ENCODE measurements at places on chromosomes 7 and 10. TPM values are rescaled to one million over a fixed set of nuclear protein-coding genes. Genes with fewer than 3 reads are reported as not detected.

Gene WDR86
- 0.33 TPM for total RNA-seq

Gene FAM241B
- 5.6 TPM for total RNA-seq

Gene SOSTDC1
- total RNA-seq = not detected

Gene NAT16
- not detected for total RNA-seq

Gene SH2D4B
- total RNA-seq = not detected

Gene FXYD4
- not detected for total RNA-seq

DNA sequence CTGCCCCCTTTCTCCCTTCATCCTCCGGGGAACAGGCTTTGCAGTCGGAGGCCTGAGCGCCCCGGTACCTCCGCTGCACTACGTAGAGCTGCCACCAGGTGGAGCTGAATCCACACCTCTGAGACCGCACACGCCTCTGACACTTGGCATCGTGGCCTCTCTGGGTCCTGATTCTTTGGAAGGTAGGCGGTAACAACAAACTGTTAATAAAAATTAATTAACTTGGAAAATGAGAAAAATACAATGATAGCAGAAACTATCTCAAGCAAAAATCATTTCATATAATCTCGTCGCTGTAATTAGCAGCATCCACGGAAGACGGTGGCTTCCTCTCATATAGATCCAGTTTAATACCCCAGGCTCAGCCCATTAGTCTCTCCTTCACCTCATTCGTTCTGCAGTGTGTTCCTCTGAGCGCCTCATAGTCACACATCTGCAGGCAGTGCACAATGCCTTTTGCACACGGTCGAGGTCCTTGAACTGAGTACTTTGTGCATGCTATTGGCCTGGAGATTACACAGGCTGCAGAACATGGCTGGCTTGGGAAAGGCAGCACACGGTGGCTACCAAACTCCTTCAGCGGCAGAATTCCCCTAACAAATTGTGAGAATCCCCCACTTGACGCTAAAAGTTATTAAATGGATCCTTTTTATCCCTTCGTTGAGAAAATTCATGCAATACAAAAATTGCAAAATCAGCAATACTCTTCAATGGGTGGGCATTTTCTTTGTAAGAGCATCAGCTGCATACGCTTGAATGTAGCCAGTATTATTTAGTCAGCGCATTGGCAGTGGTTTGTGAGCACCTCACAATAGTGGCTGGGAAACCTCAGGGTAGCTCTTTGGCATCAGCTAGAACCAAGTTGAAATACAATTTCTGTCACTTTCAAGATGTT is 18.7 kb downstream of the OR9A2 start:
- peak; percentile 77 for DNase-seq

DNA sequence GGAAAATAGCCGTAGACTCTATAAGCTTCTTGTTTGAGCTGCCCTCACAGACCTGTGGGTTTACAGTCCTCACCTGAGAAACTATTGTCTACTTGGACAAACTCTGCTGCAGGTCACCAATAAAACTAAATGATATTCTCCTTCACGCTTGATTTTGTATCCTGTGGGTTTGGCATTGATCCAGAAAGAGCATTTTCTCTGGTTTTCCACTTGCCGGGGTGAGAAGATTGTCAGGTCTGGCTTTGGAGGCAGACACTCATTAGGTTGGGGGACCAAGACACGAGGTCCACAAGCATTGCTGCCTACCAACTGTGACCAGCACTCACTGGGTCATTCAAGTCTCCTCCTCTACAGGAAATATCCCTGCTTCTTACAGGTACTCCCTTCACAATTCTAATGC is 68.5 kb downstream of the CDC14C start:
- no peak for DNase-seq

- no peak for DNase-seq
Measured at GRCh38 chr7:24036033-24036412, 248.0 kb upstream of the NPY start.

- DNase-seq = no peak
Measured at GRCh38 chr10:70306886-70307520, 23.2 kb upstream of the NPFFR1 start.

- no peak for DNase-seq
Measured at GRCh38 chr10:30154126-30154525, 94.7 kb upstream of the JCAD start.

- DNase-seq = no peak
Measured at GRCh38 chr7:99624484-99624883, 7.7 kb downstream of the ZSCAN25 start.

DNA sequence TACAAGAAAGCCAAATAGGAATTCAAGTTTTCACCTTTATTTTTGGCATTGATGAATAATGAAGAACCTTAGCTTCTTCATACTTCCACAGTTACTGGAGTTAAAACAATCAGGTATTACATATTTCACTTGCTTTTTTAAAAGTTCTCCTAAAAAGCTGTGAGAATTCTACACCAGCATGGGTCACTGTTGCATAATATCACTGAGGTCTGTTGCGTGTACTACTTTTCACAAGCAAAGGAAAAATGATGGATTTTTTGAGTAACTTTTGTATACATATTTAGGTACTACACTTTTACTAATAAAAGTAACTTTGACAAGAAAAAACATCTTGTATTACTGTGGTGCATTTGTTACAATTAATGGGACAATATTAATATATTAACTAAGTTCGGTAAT is 15.2 kb downstream of the FAM24B start:
- DNase-seq = no peak

GRCh38 chr7:63054191-63054661 is 944.4 kb upstream of the ZNF722 start:
- DNase-seq = no peak

- no peak for DNase-seq
Measured at GRCh38 chr10:65358565-65358964, 1567.3 kb upstream of the LRRTM3 start.

- DNase-seq = no peak
Measured at GRCh38 chr10:1116696-1117280, 60.6 kb downstream of the WDR37 start.

DNA sequence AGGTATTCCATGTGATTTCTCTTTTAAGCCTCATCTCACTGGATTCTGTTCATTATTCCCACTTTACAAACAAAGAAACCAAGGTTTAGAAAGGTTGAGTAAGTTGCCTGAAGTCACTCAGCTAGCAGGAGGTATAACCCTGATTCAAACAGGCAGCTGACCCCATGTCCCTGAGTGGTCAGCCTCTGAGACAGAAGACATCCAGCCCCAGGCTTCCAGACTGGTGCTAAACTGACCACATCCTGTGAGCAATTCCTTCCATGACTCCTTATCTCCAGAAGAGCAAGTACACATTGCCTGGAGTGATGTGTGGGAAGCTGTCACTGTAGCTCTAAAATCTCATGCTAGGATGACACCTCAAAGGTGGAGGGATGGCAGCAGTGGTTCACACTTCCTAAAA is 3.7 kb downstream of the PLPP4 start:
- no peak for DNase-seq

GRCh38 chr10:91616137-91616536 is 16.7 kb downstream of the PPP1R3C start:
- DNase-seq = no peak

DNA sequence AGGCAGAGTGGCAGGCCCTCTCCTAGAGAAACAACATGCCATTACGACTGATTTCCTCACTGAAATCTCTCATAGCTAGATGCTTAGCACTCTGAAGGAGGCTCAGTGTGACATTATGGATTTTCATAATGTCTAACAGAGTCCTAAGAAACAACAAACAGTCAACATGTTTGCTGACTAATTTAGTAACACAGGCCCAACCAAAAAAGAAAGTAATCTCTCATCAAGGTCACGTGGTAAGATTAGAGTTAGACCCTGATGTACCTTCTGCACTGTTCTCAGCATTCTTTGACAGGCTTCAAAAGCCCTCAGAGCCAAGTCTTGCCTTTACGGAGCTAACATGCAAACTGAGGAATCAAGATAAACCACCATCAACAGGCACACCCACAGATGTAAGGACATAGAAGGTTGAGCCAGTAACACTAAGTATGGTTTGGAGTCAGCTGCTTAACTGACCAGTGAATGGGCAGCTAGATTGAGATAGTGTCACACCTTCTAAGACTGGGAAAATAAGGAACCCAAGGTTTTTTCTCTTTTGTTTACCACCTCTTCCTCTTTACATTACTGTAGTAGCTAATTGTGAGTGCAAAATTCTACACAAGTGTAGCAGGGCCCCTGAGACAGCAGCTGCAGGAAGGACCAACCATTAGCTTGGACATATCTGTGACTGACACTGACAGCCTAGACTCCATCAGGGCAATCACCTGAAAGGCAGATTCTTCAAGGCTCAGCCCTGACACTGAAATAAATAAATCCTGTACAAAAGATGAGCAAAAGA is 15.3 kb upstream of the KCNIP2 start:
- DNase-seq = no peak

GRCh38 chr7:12619461-12620069 is 49.0 kb downstream of the SCIN start:
- no peak for DNase-seq

GRCh38 chr10:124909563-124909962 is 32.4 kb upstream of the ZRANB1 start:
- no peak for DNase-seq

DNA sequence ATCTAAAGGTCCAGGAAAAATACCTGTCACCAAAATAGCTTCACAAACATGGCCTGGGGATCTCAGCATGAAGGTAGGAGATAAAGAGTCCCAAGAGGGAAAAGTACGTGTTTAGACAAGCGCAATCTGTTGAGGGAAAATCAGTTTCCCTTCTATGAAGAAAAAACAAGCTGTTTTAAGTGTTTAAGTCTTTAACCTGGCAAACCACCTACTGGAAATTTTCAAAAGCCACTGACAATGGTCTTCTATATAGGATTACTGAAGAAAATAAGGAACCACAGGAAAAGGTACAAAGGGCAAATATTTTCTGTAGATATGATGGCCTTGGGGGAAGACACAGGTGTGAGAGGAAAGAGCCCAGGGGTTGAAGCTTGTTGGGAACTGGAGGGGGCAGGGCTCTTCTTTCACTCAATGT is 21.2 kb downstream of the ALDH18A1 start:
- no peak for DNase-seq

- DNase-seq = no peak
Measured at GRCh38 chr7:82358009-82358578, 85.5 kb downstream of the CACNA2D1 start.

- no peak for DNase-seq
Measured at GRCh38 chr10:73086816-73087215, 9.8 kb downstream of the P4HA1 start.

GRCh38 chr10:75648351-75648750 is 216.9 kb downstream of the LRMDA start:
- no peak for DNase-seq

- no peak for DNase-seq
Measured at GRCh38 chr7:151825721-151826120, 51.2 kb downstream of the PRKAG2 start.

All from heart right ventricle (tissue), 16 donors.